ENCODE measurements at places on chromosomes 3 and 15.

DNA sequence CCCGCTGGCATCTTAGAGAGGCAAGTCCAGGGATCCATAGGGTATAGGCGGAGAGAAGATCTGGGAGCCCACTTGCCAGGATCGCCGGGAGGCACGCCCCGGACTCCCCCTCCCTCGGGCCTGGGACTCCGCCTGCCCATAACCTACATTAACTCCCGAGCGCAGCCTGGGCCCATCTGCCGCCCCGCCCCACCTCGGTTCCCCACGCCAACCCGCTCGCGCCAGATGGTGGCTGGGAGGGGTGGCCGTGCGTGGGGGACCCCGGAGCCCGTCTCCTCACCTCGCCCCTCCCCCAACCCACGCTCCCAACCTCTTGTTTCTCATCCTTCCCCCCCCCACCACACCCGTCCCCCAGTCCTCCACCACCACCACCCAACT lies 1.7 kb upstream of the DLL4 start:
- no peak for DNase-seq

DNA sequence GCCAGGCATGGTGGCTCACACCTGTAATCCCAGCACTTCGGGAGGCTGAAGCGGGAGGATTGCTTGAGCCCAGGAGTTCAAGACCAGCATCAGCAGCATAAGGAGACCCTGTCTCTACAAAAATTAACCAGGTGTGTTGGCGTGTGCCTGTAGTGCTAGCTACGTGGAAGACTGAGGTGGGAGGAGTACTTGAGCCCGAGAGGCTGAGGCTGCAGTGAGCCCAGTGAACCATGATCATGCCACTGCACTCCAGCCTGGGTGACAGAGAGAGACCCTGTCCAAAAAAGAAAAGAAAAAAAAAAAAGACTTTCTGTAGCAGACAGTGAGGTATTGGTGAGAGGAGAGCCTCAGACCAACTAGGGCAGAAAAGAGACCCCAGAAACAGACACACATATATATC lies 263.8 kb downstream of the XXYLT1 start:
- no peak for DNase-seq

DNA sequence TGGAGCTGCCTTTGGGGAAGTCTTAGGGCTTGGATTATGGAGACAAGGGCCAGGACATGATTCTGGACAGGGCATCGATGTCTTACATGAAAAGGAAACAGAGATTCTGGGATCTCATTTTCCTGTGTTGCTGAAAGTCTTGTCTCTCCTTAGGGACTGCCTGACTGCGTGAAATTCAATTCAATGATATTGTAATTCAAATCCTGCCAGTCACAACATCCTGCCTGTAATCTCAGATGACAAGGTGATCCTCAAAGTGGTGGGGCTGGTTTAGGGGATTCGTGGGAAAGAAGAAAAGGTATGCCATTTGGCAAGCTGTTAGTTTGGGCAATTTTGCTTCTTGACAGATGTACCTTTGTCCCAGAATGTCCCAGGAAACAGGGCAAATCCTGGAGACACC lies 129.1 kb downstream of the KBTBD8 start:
- no peak for DNase-seq

GRCh38 chr3:59774000-59774399 lies 724.2 kb upstream of the CFAP20DC start:
- no peak for DNase-seq

GRCh38 chr3:54830658-54831057 lies 97.2 kb downstream of the LRTM1 start:
- no peak for DNase-seq

DNA sequence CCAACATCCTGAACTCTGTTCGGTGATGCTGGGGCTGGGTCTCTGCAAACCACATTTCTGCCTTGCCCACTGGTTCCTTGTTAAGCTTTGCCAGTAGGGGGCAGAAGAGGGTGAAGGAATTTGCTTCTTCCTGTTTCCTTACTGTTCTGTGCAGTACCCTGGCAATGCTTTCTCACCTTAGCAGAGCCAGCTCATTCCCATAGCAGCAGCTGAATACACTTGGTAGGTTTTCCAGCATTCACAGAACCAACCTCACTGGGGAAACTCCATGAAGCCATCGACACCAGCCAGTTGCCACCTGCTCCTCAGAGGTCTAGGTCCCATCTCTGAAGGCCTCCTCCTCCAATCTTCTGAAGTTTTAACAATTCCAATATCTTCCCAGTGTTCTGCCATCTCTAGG lies 308.4 kb downstream of the PDCD6IP start:
- peak; percentile 39 for DNase-seq

GRCh38 chr15:72227720-72228119 lies 3.3 kb downstream of the PKM start:
- no peak for DNase-seq

DNA sequence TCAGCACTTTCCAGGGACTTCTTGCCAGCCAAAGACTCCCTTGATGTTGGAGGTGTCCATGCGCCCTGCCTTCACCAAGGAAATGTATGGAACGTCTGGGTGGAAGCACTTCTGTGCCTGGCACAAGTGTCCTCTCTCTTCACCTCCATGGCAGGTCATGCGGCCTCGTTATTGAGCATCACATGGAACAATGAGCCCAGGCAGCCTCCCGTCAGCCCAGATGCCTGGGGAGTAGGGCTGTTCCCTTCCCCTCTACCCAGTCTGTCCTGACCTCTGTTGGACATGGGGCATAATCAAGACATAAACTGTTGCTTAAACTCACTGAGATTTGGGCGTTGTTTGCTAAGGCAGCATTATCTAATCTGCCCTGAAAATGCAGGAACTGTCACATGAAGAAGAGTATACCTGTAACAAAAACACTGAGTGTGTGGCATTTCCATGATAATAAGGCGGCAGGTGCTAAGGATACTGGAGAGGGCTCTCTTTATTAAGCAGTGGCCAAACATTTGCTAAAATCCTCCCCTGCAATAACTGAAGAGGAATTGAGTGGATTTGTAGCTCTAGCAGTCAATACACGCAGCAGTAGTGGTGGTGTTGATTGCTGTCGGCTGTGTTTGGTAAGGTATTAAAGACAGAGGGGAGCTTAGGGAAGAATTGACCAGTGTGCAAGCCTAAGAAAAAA lies 338.2 kb upstream of the ATP10A start:
- no peak for DNase-seq

DNA sequence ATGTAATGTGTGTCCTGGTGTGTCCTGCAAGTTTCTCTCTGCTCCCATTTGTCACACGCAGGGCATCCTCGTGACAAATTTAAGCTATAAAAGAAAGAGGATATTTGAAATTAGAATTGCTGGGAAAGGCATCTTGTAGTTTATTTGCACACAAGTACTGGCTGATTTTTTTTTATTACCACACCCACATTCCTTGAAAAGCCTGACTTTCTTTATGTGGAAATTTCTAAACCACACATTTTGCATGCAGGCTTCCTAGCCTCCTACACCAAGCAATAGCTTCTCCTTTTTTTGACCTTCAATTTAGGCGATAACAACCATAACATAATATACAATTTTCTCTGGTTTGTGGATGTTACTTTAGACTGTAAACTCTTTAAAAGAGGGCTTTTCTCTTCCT lies 126.1 kb downstream of the SERPINI1 start:
- DNase-seq = no peak

DNA sequence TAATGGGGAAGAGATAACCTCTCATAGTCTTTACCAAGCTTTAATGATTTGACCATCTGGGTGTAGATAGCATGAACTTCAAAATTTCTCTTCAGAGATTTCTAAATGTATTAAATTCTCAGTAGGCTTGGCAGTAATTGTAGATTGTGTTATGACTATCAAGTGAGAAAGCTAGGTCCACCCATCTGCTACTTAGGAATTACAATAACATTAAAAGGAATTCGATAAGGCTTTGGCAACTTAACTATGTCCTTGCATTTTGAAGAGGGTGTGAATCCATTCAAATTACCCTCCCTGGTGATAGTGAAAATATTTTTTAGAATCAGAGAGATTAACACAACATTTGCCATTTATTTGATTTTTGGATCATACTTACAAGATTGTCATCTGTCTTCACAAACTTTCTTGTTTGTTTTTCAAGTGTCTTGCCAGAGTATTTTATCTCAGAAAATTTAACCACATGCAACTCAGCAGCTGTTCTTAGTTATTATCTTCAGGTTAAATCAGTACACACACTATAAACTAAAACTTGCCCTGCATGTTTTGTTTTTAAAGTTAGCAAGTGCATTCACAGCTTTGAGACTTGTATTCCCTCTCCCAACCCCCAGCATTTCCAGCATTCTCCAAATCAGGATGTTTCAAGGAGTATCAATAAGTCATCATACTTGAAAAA lies 69.6 kb upstream of the COL8A1 start:
- no peak for DNase-seq

GRCh38 chr15:70091726-70092463 lies 5.8 kb downstream of the TLE3 start:
- peak; percentile 58 for DNase-seq

GRCh38 chr3:142154186-142154585 lies 4.8 kb upstream of the TFDP2 start:
- DNase-seq = no peak

GRCh38 chr15:78718837-78719236 lies 77.8 kb upstream of the CHRNB4 start:
- no peak for DNase-seq

- DNase-seq = no peak
These were observed 35.6 kb upstream of the SLC6A1 start for GRCh38 chr3:10956986-10957385.

GRCh38 chr15:85871545-85871944 lies 76.8 kb upstream of the KLHL25 start:
- no peak for DNase-seq

GRCh38 chr3:187025254-187025655 lies 94.9 kb downstream of the ST6GAL1 start:
- no peak for DNase-seq

- DNase-seq = no peak
These were observed 81.2 kb upstream of the WDR72 start for GRCh38 chr15:53840681-53841080.

- no peak for DNase-seq
These were observed 4.6 kb downstream of the SEMA7A start for GRCh38 chr15:74428970-74429780.

GRCh38 chr15:65484876-65485275 lies 32.6 kb downstream of the DPP8 start:
- no peak for DNase-seq

GRCh38 chr3:142115867-142116668 lies 33.3 kb downstream of the TFDP2 start:
- no peak for DNase-seq

DNA sequence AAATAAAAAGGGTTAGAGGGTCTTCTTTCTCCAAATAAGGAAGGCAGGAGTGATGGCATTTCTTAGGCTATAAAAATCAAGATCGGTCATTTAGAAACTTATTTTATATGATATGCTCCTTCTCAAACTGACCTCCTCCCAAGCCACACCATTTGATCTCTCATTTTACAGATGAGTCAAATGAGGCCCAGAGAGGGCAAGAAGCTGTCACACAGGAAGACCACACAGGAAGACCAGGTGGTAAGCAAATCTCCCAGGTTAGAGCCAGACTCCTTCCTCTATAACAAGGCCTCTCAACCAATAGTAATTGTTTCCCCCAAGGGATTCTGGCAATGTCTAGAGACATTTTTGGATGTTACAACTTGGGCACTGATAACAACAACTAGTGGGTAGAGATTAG lies 13.8 kb downstream of the TLE3 start:
- no peak for DNase-seq

DNA sequence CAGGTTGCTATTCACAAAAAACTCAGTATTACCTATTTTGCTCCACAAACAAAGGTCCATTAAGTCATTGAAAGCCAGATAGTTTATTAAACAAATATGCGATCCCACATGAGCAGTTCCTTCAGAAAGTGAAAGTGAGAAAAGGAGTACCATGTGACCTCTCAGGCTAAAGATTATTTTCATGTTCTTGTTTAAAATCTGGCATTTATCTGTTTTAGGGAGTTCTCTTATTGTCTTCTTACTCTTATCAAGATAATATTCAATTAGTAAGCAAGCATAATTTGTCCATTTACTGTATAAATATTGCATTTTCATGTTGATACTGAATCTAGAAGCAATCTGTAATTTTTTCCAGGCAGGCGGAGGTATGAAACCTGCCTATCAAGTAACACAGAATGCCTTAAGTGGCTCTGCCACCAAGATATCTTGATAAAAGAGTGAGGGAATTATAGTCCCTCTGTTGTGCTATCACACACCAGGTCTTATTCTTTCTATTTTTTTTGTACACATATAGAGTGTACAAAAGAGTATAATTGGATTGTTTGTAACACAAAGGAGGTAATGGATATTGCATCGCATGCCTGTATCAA lies 20.1 kb upstream of the PLSCR5 start:
- DNase-seq = no peak

DNA sequence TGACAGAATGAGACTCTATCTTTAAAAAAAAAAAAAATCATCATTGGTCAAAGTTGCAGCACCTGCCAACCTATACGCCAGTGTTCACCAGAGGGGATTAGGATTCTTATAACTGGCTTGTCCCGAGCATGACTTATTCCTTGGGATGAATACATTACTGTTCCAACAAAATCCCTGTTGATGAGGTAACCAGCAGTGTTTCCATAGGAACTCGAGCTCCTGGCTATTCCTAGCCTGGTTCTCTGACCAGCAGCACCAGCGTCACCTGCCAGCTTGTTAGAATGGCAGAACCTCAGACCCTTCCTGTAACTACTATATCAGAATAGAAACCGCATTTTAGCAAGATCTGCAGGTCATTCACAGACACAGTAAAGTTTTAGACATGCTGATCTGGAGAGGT lies 364.4 kb downstream of the PTPRG start:
- DNase-seq = no peak

GRCh38 chr3:124107104-124107890 lies 115.4 kb upstream of the ROPN1 start:
- no peak for DNase-seq

GRCh38 chr3:22606938-22607337 lies 596.2 kb upstream of the UBE2E2 start:
- no peak for DNase-seq

- no peak for DNase-seq
These were observed 28.7 kb downstream of the SENP8 start for GRCh38 chr15:72146934-72147333.

DNA sequence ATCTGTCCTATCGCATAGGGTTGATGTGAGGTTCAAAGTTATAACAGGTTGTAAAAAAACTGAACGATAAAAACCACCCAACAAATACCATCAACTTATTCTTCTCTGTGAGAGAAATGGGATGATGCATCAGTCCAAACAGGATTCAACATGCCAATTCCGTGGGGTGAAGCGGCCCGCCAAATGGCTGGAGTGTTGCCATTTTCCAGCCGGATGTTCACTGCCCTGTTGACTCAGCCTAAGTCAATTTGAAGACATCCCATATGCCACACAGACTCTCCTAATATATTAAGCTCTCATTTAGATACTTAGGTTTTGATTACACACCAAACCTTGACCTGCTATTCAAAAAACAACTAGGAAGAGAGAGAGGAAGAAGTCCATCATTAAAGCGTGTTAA lies 311.1 kb downstream of the VPS13C start:
- DNase-seq = peak; percentile 54

GRCh38 chr3:38805765-38806386 lies 10.1 kb downstream of the SCN10A start:
- DNase-seq = no peak

DNA sequence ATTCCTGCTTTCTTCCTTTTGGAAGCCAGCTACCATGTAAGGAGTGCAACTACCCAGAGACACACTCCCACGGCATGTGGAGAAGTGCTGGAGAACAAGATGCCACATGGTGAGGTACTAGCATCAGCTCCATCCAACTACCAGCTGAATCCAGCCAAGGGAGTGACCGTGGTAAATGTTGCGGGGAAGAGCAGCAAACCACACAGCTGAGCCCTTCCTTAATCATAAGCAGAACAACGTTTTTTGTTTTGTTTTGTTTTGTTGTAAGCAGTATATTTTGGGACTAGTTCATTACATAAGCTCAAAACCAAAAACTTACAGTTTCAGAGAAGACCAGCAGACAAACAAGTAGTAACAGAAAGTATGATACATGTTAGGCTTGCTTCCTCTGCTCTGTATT lies 212.6 kb upstream of the ATP10A start:
- no peak for DNase-seq
